T-helper 9 cell (primary cell): ENCODE measurements at places on chromosomes 16 and 17.

GRCh38 chr16:31505483-31505882 is 2.7 kb downstream of the RUSF1 start:
- no peak for DNase-seq

DNA sequence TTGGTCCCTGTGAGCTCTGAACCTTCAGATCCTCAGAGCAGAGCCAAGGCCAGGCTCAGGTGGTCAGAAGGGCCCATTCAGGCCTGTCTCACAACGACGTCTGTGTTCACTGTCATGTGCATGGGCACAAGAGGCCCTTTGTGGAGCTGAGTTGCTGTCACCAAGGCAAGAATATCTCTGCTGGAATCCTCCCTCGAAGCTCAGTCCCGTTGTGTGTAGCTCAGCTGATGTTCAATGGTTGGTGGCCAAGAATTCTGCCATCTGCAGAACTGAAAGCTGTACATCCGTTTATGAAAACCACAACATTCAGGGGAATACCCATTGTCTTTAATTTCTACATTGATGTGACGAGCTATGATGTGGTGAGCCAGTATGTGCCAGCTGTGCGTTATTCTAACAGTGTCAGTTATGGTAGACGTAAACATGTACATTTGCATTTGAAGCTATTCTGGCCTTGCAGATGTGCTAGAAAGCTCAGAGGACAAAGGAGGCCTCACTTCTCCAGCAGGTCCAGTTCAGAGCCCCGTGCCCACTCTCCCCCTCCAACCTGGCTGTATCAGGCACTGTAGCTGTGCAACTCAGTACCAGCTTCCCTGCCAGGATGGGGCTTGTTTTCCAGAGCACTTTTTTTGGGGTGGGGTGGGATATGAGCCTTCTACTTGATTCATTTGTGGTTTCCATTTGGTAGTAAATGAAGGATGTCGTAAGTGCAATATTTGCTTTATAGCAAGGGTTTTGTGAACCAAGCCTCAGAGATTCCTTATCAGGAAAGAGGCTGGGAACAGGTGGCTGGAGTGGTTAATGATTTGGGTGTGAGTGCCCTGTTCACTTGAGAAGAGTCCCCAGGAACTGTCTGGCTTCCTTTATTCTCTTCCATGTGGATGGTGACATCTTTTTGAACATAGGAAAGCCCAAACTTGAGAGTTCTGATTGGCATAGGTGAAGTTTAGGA is 56.1 kb downstream of the B9D1 start:
- DNase-seq: no peak

DNA sequence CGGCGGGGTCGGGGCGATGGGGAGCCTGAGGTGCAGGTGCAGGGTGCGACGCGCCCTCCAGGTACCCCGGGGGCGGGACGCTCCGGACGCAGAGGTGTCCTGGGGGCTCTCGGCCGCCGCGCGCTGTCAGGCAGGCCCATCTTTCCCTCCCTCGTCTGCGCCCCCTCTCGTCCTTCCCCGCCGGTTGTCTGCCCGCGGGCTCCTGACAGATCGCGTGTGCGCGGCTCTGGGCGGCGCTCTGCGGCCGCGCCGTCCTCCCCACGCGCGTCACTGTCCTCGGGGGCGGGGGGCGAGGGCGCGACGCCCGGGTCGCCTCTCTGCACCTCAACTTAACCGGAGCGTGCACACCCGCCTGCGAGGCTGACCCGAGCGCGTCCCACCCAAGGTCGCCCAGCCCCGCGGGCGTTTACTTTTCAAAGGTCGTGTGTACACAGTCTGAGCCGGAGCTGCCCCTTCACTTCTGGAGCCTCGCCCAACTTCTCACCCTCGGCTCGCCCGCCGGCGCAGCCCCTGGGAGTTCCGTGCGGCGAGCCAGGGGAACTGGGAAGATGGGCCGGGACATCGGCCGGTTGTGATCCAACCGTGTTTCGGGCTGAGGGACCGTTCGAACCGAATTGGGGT is 512 bp downstream of the AKAP1 start:
- DNase-seq: peak; percentile 58

DNA sequence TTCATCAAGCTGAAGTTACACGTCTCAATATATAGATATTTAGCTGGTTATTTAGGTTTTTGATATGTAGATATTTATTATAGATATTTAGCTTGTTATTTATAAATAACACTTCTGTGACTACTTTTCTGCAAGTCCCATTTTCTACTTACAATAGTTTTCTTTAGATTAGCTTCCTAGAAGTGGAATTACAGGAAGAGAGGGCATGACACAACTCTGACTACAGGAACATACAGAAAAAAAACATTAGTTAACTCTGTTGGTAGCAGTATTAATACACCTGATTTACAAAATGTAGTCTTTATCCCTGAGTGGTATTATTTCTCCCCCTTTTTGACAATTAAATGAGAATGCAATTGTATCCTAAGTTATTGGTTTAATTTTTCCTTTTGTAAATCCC is 21.2 kb upstream of the CCL1 start:
- DNase-seq: no peak

DNA sequence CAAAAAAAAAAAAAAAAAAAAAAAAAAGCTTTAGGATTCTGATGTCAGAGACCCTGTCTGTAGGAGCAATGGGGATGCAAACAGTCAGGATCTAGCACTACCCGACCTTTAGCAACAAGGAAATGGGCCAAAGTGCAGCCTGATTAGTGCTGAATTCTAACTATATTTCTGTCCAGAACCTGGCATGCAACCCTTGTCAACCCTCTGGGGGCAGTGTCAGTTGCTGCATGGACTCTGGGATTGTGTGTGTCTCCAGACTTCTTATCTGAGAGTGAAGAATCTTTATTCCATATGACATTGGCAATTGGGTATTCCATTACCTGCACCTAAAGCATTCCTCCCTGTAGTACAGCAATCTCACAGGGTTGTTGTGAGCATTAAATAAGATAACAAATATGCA is 120.3 kb upstream of the CRHR1 start:
- DNase-seq: no peak

DNA sequence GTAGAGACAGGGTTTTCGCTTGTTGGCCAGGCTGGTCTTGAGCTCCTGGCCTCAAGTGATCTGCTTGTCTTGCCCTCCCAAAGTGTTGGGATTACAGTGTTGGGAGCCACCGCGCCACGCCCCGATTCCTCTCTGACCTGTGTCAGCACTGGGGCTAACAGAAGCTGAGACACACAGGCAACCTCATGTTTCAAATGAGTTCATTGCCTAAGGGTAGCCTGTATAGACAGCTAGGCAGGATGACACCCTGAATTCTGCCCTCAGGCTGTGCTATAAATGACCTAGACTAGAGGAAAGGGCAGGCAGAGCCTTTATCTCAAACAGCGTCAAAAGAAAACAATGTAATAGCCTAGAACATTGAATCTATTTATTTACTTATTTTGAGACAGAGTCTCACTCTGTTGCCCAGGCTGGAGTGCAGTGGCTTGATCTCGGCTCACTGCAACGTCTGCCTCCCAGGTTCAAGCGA is 2.3 kb upstream of the CDK3 start:
- DNase-seq: no peak

DNA sequence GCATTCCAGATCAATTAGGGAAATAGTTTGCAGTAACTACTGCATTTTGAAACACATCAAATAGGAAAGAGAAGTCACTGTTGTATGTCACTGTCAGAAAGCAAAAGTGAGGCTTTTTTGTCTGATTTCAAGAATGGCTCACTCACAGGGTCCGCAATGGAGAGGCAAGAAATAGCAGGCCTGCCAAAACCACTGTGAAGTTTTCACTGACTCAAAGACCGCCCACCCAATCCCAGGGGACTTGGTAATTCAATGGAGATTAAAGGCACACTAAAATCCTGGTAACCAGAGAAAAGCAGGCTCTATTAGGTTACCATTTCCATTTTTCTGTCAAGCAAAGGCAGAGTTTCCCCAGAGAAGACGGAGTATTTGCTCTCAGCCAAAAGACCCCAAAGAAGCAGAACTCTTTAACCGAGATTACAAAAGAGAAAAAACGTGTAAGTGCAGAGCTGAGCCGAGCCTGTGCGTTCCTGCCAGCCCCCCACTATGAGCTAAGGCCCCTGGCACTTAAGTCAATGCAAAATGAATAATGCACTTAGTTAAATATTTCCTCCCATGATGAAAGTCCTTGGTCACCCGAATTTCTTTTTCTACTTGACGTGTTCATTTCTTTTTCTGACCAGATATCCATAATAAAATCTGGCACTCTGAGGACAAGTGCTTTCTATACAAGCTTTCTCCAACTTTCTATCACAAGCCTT is 57.0 kb downstream of the FOXL1 start:
- no peak for DNase-seq

DNA sequence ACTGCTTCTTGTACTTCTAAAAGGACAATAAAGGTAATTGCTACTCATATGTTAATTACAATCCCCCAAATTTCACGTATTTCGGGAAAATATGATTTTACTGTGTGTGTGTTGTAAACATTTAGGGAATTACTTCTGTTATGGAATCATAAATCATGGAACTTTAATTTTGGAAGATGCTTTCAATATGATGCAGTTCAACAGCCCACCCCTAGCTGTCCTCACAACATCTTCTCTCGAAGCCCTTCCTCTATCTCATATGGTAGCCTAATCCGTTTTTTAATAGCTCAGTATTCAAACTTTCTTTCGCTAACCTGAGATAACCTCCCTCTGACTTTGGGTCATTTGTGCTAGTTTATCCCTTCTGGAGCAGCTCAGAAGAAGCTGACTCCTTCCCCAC is 78.4 kb downstream of the ANKFN1 start:
- DNase-seq: no peak

- DNase-seq: no peak
These were observed 430.3 kb upstream of the GOT2 start for GRCh38 chr16:59164461-59164860.

GRCh38 chr17:51951741-51952140 is 206.8 kb downstream of the CA10 start:
- DNase-seq: no peak

GRCh38 chr16:15856901-15857698 is at the start of gene MYH11:
Gene MYH11 (minus strand): TSS chr16:15857028. CDS start chr16:15838252, 18,776 bp downstream.
- DNase-seq: no peak

DNA sequence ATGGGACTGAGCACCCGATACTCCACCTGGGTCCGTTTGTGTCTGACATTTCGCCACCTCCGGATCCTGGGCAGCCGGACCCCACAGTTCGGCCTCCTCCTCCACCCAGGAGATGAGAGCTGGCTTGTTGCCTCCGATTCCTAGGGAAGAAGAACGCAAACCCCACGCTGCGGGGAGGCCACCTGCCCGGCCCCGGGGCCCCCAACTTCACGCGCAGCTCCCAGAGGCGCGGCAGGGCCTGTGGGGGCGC is 542 bp downstream of the ZNF764 start:
- DNase-seq: peak; percentile 38

GRCh38 chr17:74239172-74239571 is 25.8 kb downstream of the TTYH2 start:
- no peak for DNase-seq

GRCh38 chr16:66004699-66005098 is 361.8 kb upstream of the CDH5 start:
- DNase-seq: no peak

DNA sequence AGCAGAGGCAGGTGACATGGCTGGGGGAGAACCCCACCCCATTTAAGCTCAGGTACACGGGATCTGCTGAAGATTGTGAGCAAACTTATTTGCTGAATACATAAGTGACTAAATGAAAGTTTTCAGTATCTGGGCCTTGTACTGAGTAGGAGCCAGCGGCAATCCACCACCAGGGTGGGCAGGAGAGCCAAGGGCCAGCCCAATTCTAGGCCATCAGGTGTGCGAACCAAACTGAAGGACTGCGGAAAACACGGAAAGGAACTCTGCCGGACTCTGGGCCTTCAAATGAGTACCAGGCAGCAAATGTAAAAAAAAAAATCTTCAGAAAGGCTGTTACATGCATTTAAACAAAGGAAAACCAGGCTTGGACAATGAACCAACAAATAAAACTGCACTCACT is 19.7 kb downstream of the ARHGAP17 start:
- DNase-seq: no peak

GRCh38 chr17:2264067-2264860 is 39.3 kb downstream of the SMG6 start:
- DNase-seq: no peak

- no peak for DNase-seq
These were observed 79.9 kb downstream of the NCOR1 start for GRCh38 chr17:16135461-16135860.

- no peak for DNase-seq
These were observed 488.9 kb downstream of the SHISA9 start for GRCh38 chr16:13390093-13390985.

DNA sequence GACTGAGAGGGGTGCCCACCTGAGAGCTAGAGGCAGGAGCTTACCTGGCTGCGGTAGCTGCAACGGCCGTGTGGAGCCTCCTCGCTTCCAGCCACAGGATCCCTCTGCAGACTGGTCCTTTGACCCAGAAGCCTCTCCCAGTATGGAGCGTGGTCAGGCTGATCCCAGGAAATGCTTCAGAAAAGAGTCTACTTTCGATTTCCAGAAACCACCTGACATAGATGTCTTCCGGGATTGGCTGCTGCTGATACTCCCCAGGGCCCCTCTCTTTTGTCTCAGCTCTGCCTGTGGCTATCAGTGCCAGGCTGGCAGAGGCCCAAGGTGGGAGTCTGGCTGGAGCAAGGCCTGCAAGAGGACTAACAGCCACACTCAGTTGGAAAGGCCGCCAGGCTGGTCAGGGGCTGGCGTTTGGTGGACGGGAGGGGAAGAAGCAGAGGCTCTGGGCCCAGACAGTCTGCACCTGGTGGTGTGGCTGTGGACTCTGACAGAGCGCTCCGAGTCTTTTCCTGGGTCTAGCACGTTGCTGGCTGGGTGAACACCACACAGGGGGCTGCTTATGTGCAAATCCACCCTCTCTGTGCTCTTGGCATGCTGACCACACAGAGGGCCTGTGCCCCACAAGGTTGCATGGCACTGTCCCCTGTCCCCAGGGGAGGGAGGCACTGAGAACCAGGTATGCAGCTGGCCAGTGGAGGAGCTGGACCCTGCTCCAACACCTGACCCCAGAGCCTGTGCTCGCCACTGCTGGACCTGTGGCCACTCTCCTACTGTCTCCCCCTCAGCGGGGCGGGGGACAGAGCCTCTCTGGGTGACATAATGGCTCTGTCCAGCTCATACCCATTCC is at the start of gene LGALS3BP:
Gene LGALS3BP (minus strand): TSS at position 144 of the 844 bp plus-strand sequence. CDS start 2,732 bp downstream, outside the sequence.
- DNase-seq: no peak

GRCh38 chr17:61239953-61240352 is 159.7 kb upstream of the TBX2 start:
- no peak for DNase-seq

DNA sequence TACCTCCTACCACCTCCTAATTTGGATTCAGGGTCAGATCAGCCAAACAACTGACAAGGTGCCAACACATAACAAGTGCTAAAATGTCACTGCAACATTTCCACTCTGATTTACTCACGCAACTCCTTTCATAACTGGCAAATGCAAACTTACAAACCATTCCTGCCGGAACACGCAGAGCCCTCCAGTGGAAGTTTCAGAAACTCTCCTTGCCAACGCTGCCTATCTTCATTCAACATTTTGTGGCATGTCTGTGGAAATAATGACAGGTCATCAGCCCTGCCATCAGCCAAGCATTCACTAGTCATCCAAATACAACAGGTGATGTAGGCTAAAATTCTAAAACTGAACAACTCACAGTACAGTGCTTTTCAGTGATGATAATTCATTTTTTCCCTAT is 37.7 kb upstream of the OR3A1 start:
- DNase-seq: no peak
